ENCODE measurements at places on chromosomes 2 and 18.
A peak's percentile ranks its signal among the peaks of the same experiment; 100 is the strongest.

- no peak overlapping the region for H3K4me3 ChIP-seq
- no peak for DNase-seq
- H3K27me3 ChIP-seq: no peaks in the 10 kb centered on the region
Observed at GRCh38 chr2:81355436-81355835, 1050.9 kb upstream of the LRRTM1 start.

- H3K27ac ChIP-seq: no peak overlapping the region
- H3K36me3 ChIP-seq: no peaks in the 10 kb centered on the region
Observed at GRCh38 chr2:113167115-113167932, 6.4 kb upstream of the PSD4 start.

GRCh38 chr18:48839819-48840490, 110.8 kb downstream of the SMAD7 start:
- DNase-seq: no peak
- no peak overlapping the region for H3K4me3 ChIP-seq
- H3K36me3 ChIP-seq: peaks cover 11% of the 10 kb centered on the region
- no peaks in the 10 kb centered on the region for H3K27me3 ChIP-seq

GRCh38 chr2:69694894-69695849, 46.8 kb upstream of the ANXA4 start:
- H3K4me3 ChIP-seq: no peak overlapping the region
- peaks cover 12% of the 10 kb centered on the region for H3K4me1 ChIP-seq
- peak overlapping the region; percentile 79 for H3K27ac ChIP-seq
- DNase-seq: peak; percentile 81
- no peaks in the 10 kb centered on the region for H3K27me3 ChIP-seq
- H3K36me3 ChIP-seq: no peaks in the 10 kb centered on the region

- no peak for DNase-seq
Observed at GRCh38 chr2:239774142-239774462, 251.0 kb downstream of the NDUFA10 start.

GRCh38 chr18:31774962-31775361, 14.3 kb upstream of the SLC25A52 start:
- H3K27me3 ChIP-seq: no peaks in the 10 kb centered on the region
- H3K36me3 ChIP-seq: no peaks in the 10 kb centered on the region
- no peak overlapping the region for H3K27ac ChIP-seq
- H3K4me3 ChIP-seq: no peak overlapping the region
- DNase-seq: no peak

DNA sequence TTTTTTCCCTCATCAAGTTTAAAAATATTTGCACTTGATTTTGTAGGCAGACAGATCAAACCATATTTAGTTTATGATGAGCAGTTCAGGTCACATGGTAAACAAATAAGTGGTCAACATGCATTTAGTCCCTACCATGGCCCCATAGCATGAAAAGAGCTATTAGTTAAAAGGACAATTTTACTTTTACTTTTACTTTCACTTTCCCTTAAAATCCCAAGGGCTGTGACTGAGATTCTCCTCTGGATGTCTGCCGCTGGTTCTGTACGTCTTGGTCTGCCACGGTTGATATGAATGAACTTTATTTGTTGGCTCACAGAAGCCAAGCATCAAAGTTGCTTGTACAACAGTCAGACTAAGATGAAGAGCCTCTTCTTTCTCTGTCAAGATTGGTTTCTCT, 626.2 kb upstream of the CDH7 start:
- no peaks in the 10 kb centered on the region for H3K36me3 ChIP-seq
- no peaks in the 10 kb centered on the region for H3K27me3 ChIP-seq
- peak; percentile 30 for DNase-seq
- H3K4me1 ChIP-seq: no peaks in the 10 kb centered on the region
- no peak overlapping the region for H3K27ac ChIP-seq
- H3K4me3 ChIP-seq: peak overlapping the region; percentile 6

GRCh38 chr2:241018051-241018891, 19.9 kb downstream of the SNED1 start:
- no peaks in the 10 kb centered on the region for H3K36me3 ChIP-seq
- no peak overlapping the region for H3K27ac ChIP-seq
- H3K4me1 ChIP-seq: no peaks in the 10 kb centered on the region
- H3K27me3 ChIP-seq: peaks cover 4% of the 10 kb centered on the region

DNA sequence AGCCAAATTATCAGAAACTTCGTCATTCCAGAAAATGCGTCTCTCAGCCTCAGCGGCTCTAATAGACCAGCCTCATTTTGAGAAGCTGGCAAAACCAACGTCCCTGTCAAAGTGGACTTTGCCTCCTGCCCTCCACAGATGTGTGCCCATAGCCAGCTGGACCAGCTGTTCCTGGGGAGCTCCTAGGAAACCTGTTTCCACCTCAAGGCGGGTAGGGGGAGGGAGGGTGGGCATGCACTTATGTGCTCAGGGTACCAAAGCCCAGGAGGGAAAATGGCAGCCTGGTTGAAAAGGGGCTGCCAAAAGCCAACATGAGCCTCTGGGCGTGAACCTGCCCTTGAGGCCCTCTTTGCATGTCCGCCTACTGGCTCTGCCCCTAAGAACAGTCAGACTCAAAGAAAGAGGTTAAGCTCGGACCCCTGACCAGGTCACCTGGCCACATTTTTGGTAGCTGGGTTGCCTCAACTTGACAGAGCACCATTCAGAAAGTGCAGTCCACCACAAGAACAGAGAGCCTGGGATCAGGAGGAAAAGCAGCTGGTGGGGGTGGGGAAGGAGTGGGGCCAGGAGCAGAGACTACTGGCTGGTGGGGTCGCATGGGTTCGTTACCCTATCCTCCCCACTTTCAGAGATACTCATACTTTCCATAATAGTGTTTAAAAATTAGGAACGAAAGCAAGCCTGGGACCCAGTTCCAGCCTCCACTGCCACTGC, 3.5 kb downstream of the PER2 start:
- peak overlapping the region; percentile 63 for H3K27ac ChIP-seq
- no peaks in the 10 kb centered on the region for H3K36me3 ChIP-seq
- H3K4me1 ChIP-seq: peaks cover 54% of the 10 kb centered on the region
- no peak overlapping the region for H3K4me3 ChIP-seq
- no peaks in the 10 kb centered on the region for H3K27me3 ChIP-seq
- no peak for DNase-seq

DNA sequence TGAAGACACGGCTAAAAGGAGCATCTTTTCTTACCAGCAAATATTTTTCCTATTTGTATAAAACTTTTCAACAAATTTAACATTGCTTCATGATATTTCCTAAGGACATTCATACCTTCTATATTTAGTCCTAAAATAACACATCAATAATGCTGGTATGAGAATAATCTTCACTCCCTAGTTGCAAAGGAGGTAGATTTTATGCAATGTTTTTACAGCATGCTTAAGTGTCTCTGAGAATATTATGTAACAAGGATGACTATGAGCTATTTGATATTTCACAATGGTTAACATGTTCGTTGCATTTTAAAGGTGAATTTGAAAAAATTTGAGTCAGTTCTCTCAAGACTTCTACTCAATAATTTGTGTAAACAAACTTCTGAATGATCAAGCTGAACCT, 506.7 kb downstream of the NUP35 start:
- H3K4me1 ChIP-seq: no peaks in the 10 kb centered on the region
- H3K27ac ChIP-seq: no peak overlapping the region
- H3K4me3 ChIP-seq: no peak overlapping the region
- no peaks in the 10 kb centered on the region for H3K27me3 ChIP-seq
- DNase-seq: no peak

GRCh38 chr2:160989778-160990177, 170.4 kb upstream of the TANK start:
- no peaks in the 10 kb centered on the region for H3K36me3 ChIP-seq
- H3K4me3 ChIP-seq: no peak overlapping the region
- H3K27me3 ChIP-seq: no peaks in the 10 kb centered on the region
- no peak overlapping the region for H3K27ac ChIP-seq

DNA sequence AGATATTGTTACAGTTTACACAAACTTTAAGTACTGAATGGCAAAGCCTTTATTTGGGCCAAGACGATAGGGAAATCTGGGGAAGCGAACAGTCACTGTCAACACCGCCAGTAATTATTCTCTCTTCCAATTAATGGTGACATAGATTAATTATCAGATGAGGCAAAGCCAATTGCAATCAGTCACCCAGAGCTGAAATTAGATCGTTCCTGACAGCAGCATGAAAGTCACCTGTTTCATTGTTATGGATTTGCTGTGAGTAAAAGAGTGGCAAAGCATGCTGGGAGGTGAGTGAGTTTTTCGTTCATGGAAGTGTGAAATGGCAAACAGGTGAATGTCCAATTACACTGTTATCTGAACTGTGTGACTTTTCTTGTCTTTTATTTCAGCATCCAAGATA, 164.8 kb upstream of the KLHL14 start:
- H3K27me3 ChIP-seq: no peaks in the 10 kb centered on the region
- H3K36me3 ChIP-seq: no peaks in the 10 kb centered on the region
- H3K27ac ChIP-seq: no peak overlapping the region
- no peak for DNase-seq
- H3K4me1 ChIP-seq: no peaks in the 10 kb centered on the region

- H3K4me1 ChIP-seq: no peaks in the 10 kb centered on the region
- H3K36me3 ChIP-seq: no peaks in the 10 kb centered on the region
- H3K27me3 ChIP-seq: no peaks in the 10 kb centered on the region
- DNase-seq: no peak
- H3K4me3 ChIP-seq: no peak overlapping the region
Observed at GRCh38 chr2:121831841-121832240, 76.4 kb downstream of the TSN start.

DNA sequence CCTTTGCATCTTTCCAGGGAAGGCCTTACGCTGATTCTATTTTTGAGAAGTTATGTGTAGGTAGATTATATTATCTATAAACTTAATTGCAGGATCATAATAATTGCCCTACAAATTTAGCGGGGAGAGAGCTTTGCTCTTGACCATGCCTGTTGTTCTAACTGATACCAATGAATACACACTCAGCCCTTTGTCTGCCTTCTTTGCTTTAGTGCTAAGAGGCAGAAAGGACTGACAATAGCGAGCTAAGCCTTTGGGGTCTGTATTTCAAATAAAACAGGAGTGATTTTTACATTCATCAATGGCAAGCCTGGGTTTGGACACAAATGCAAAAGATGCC, 115.3 kb upstream of the STON1 start:
- no peak overlapping the region for H3K4me3 ChIP-seq
- no peak overlapping the region for H3K27ac ChIP-seq
- H3K36me3 ChIP-seq: no peaks in the 10 kb centered on the region
- DNase-seq: no peak
- peaks cover 6% of the 10 kb centered on the region for H3K4me1 ChIP-seq
- H3K27me3 ChIP-seq: no peaks in the 10 kb centered on the region

- H3K36me3 ChIP-seq: no peaks in the 10 kb centered on the region
- H3K4me3 ChIP-seq: no peak overlapping the region
- DNase-seq: no peak
- H3K27ac ChIP-seq: no peak overlapping the region
Observed at GRCh38 chr18:45175511-45175910, 439.8 kb upstream of the SLC14A2 start.

- H3K36me3 ChIP-seq: no peaks in the 10 kb centered on the region
- H3K27me3 ChIP-seq: peaks cover 4% of the 10 kb centered on the region
- H3K27ac ChIP-seq: no peak overlapping the region
- H3K4me3 ChIP-seq: no peak overlapping the region
Observed at GRCh38 chr2:42012137-42012536, 35.7 kb upstream of the PKDCC start.

GRCh38 chr2:229914171-229914570, 7.6 kb downstream of the TRIP12 start:
- H3K4me3 ChIP-seq: no peak overlapping the region
- peaks cover 14% of the 10 kb centered on the region for H3K36me3 ChIP-seq
- H3K27ac ChIP-seq: no peak overlapping the region

GRCh38 chr2:43073401-43073825, 153.0 kb downstream of the ZFP36L2 start:
- no peaks in the 10 kb centered on the region for H3K27me3 ChIP-seq
- no peak overlapping the region for H3K27ac ChIP-seq
- H3K4me1 ChIP-seq: peaks cover 43% of the 10 kb centered on the region
- H3K36me3 ChIP-seq: no peaks in the 10 kb centered on the region

DNA sequence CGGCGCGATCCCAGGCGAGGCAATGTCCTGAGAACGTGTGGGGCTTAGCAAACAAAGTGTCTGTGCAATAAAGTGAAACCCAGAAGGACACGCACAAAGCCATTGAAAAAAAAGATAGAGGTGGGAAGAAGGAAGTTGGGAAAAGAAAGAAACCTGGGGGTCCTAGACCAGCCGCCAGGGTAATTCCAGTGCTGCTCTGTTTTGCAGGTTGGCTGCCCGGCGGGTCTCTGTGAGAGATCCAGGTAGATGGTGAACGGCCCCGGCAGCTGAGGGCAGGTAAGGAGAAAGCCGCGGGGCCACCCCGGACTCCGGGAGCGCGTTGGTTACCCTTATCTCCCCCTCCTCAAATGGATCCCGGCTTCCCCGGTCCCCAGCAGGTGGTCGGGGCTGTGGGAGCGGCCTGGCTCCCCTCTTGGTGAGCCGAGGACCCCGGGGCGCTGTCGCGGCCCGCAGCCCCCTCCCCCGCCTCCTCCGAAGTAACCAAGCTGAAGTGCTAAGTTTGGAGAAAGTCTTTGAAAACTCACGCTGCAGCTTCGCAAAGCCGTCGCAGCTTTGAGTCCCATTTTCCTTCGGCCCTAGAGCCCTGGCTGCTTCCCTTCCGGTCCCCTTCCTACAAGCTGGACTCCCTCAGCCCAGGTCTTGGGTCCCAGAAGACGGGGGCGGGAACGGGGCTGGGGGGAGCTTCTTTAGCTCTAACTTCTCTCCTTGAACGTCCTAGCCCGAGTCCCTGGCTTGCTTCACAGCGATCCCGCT, 588 bp downstream of the OTX1 start:
- H3K4me3 ChIP-seq: peak overlapping the region; percentile 76
- peaks cover 94% of the 10 kb centered on the region for H3K27me3 ChIP-seq
- no peak overlapping the region for H3K27ac ChIP-seq
- DNase-seq: peak; percentile 16
- H3K36me3 ChIP-seq: peaks cover 8% of the 10 kb centered on the region

GRCh38 chr2:67046591-67046990, 350.5 kb upstream of the ETAA1 start:
- no peak overlapping the region for H3K4me3 ChIP-seq
- H3K36me3 ChIP-seq: no peaks in the 10 kb centered on the region
- no peaks in the 10 kb centered on the region for H3K27me3 ChIP-seq
- no peak for DNase-seq
- H3K4me1 ChIP-seq: no peaks in the 10 kb centered on the region

DNA sequence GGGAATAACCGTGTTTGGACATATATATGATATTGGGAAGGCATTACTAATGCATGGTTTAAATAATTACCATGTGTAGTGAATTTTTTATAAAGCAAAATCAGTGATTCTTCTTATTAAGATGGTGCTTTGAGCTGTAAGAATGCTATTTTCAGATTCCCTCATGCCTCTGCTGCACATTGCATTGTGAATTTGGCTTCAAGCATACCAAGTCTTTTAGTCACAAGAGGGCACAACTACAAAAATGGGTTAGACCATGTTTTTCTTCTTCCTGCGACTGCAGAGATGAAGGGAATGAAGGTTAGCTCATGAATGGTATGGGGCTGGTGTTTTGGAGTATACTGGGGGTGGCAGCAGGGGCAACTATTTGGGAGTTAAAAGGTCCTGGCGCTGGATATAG, 320.1 kb downstream of the SLC4A3 start:
- no peaks in the 10 kb centered on the region for H3K36me3 ChIP-seq
- H3K27me3 ChIP-seq: no peaks in the 10 kb centered on the region
- DNase-seq: no peak
- H3K27ac ChIP-seq: no peak overlapping the region
